ENCODE measurements at places on chromosomes 7 and 10.

DNA sequence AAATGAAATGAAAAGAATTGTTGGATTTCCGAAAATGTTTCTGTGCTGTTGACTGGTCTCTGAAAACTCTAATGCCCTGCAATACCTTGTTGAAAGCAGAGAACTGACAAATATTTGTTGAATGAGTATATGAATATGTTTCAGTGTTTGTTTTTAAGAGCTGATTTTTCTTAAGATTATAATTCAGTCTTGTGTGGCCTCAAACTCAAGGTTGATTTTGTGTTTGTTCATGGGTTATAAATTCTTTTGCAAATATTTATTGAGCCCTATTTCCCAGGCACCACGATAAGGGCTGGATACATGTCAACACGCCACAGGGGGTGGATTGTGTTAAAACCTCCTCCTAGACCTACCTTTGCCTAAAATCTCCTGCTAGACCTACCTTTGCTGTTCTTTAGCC is 203.9 kb upstream of the PLPP4 start:
- no peak for DNase-seq

DNA sequence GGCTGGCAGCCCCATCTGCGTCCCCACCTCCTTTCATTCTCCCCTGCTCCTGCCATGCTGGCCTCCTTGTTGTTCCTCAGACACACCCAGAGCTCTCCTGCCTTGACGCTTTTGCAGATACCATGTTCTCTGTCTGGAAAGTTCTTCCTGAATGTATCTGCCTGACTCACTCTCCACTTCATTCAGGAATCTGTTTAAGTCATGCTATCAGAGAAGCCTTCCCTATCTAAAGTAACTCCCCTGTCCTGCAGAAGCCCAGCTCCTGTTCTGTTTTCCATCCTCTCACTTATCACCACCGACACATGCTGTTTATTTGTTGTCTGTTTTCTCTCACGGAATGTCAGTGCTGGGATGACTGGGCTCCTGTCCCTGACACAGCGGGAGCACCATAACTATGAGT is 82.0 kb downstream of the AFAP1L2 start:
- DNase-seq = no peak

GRCh38 chr10:33664070-33664469 is 329.6 kb upstream of the NRP1 start:
- no peak for DNase-seq

DNA sequence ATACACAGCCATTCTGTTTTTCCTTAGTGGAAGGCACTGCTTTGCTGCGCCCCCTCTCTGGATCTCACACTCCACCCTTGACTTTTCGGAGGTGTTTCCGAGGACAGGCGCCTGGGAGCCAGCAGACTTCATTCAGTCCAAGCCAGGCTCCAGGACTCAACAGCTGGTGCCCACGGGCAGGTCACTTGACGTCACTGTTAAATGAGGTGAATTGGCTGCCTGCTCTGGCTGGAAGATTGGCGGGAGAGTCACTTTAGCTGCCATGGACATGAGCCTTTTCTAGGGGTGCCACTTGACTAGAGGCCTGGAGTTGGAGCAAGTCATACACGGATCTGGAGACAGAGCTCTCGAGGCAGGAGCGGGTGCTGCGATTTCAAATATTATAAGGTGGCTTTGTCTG is 3.2 kb downstream of the HTRA1 start:
- no peak for DNase-seq

- peak; percentile 62 for DNase-seq
Measured at GRCh38 chr7:157337316-157338149, 729 bp downstream of the DNAJB6 start.

GRCh38 chr10:118153287-118153686 is 106.5 kb upstream of the RAB11FIP2 start:
- DNase-seq = no peak

Data from hypothalamus (tissue), 51 donors.